Substantia nigra (tissue), 51 donors: ENCODE measurements at places on chromosomes 11 and 22.

DNA sequence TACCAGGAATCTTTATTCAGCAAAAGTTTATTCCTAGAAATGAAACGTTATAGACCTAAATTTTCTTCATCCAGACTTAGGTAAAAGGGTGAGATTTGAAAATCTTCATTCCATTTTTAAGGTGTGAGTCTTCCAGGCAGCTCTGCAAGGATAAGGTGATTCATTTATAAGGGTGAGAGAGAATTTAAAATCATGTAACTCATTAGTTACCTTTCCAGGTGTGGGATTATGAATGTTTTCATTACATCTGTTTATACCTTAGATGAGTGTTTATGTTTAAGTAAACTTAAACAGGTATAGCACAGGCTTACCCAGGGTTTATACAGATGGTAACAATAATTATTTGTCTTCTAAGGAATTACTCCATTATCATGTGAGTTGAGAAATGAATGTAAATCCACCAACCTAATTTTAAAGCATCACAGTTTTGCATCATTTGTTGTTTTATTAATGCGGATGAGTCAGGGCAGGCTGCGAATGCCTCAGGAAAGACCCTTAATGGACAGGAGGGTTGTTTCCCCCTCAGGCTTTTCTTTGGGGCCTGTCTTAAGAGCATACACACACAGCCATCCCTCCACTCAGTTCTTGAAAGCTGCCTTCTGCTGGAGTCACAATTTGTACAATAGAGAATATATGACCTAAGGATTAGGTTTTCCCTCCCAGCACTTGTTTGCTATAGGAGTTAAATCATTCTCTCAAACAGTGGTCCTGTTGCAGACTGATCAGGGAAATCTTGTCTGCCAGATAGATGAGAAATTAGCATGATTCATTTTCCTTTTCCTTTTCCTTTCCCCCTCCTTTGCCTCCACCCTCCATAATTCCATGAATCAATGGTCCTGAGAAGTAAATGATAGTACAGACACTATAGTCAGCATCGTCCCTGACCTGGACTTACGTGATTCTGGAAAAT lies 3.0 kb downstream of the PRSS23 start:
- no peak for DNase-seq

- no peak for DNase-seq
Measured at GRCh38 chr11:2588809-2589537, 110.8 kb downstream of the KCNQ1OT1 start.

DNA sequence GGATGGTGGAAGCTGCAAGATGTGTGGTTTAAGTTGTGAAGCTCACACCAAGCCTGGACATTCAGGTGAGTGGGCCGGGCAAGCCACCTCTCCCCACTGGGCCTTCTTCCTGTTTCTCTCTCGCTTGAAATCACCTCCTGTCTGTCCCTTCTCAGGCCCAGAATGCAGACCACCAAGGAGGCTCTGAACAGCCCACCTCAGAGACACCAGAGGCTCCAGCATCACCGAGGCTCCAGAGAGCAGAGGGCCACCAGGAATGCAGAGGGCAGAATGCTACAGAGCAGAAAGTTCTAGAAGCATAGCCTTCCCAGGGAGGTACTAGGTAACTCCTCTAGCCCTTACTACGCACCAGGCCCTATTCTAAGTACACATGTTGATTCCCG lies 14.8 kb upstream of the IL2RB start:
- DNase-seq, result no peak

GRCh38 chr22:37279331-37280181 lies 2.8 kb upstream of the CYTH4 start:
- no peak for DNase-seq

DNA sequence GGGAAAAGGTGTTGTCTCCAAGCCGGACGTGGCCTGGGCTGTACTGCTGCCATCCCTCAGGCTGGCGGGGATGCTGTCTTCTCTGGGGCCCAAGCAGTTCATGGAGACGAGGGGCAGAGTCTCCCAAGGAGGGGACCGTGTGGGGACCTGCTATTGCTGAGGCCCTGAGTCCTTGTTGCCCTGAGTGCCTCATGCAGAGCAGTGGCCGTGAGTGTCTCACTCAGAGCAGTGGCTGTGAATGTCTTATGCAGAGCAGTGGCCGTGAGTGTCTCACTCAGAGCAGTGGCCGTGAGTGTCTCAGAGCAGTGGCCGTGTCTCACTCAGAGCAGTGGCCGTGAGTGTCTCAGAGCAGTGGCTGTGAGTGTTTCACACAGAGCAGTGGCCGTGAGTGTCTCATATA lies 54.7 kb downstream of the GRAMD4 start:
- DNase-seq, result no peak

DNA sequence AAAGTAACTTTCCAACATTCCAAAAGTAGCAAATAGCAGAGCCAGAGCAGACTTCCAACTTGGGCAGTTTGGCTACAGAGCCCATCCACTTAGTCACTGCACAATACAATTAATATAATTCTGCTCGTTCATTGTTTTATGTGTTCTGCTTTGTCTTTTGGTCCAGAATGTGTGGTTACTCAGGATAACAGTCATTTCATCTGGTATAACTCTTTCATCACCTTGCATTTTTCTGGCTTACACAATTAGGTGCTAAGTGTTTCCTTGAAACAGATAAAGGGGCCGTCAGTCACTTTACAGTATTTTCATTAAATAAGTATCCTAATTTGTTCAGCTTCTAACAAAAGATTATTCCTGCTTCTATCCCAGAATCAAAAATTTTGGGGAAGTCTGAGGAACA lies 87.2 kb downstream of the LARGE2 start:
- DNase-seq, result no peak

GRCh38 chr11:69337211-69337721 lies 43.3 kb downstream of the MYEOV start:
- no peak for DNase-seq

DNA sequence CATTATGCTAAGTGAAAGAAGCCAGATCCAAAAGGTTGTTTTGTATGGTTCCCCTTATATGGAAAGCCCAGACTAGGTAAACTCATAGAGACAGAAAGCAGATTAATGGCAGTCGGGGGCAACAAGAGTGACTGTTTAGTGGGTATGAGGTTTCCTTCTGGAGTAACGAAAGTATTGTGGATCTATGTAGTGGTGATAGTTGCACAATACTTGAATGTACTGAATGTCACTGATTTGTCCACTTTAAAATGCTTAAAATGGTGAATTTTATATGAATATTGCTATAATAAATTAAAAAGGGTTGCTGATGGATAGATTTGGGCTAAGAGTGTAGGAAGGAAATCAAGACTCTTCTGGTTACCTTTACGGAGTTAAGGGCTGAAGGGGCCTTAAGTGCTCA lies 10.0 kb upstream of the SGSM1 start:
- no peak for DNase-seq

- DNase-seq, result no peak
Measured at GRCh38 chr22:26753125-26753862, 95.9 kb downstream of the MIAT start.

GRCh38 chr22:48572951-48573350 lies 1254.7 kb downstream of the BRD1 start:
- DNase-seq, result no peak

DNA sequence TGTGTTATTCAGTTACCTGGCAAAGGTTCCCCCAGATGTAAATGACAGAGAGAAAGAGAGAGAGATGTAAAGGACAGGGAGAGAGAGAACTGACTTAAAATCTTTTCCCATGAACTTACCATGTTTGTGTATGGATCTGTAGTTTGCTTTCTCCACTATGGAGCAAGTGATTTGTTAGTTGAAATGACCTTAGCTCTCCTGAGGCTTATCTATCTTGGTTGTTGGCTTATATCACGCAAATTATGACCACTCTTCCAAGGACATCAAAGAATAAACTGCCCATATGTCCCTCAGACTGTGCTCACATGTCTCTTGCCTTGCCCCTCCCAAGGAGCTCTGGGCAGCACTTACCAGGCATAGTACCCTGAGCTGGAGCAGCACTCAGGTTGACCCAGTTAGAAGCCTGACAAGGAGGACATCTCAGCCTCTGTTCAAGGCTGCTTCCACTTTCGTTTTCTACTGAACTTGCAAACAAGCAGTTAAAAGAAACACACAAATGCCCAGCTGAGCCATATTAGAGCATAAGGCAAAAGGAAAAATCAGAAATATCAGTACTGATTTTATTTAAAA lies 95.3 kb upstream of the RCN1 start:
- DNase-seq, result no peak

DNA sequence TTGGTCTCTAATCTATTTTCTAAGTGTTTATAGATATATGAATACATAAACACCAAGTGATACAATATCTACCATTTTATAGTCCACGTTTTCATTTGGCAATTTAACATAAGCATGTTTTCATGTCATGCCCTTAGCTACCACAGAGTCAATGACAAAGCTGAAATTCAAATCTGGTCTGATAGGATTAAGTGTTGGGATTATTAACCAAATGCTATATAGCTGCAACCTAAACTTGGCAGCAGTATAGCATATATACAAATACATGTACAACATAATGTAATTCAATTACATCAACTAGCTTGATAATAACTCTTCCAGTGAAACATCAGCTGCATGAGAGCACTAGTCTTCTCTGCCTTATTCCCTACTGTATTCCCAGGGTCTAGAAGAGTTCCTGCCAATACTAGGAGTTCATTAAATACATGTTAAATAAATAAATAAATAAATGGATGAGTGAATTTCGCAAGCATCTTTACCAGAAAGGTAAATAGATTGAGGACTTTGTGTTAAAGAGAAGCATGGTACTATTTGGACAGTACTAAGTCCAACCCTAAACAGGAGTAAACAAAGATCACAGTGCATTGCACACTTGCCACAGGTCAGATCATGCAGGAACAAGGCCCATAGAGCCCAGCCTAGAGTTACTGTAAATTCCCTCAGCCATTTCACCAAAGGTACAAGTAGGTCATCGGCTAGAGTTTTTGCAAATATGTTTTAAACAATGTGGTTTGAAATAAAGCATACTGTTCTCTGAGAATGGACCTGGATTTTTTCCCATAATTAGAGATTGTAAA lies 12.8 kb downstream of the SAA4 start:
- DNase-seq, result no peak

GRCh38 chr22:21865041-21865440 lies 2.4 kb downstream of the MAPK1 start:
- peak; percentile 1 for DNase-seq

GRCh38 chr11:131111775-131112174 lies 195.5 kb upstream of the SNX19 start:
- DNase-seq, result no peak

DNA sequence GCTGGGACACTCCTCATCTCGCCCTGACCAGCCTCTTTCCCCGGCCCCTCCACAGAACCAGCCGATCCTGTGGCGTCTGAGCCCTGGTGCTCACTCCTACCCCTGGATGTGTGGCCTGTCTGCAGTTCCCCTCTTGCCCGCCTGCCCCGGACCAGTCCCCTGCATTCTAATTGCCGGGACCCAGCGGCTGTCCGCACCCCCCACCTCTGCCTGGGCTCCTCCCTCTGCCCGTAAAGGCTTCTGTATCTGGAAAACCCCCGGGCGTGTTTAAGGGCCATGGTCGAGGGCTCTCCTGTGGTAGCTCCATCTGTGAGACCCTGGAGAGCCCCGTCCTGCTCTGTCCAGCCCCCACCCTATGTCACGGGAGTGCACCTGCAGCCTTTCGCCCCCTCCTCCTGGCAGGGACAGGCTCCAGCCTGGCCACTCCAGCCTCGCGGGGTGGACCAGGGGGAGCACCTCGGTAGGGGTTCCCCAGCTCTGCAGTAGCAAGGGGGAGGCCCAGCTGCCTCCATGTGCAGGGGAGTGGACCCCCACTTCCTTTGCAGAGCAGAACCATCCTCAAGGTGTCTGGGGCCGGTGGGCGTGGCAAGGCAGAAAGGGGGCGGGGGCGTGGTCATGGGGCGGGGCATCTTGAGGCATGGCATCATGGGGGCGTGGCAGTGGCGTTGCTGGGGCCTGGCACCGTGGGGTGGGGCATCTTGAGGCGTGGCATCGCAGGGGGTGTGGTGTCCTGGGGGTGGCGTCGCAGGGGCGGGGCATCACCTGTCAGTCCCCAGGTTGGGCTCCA lies 430.4 kb downstream of the TBC1D22A start:
- DNase-seq, result no peak

DNA sequence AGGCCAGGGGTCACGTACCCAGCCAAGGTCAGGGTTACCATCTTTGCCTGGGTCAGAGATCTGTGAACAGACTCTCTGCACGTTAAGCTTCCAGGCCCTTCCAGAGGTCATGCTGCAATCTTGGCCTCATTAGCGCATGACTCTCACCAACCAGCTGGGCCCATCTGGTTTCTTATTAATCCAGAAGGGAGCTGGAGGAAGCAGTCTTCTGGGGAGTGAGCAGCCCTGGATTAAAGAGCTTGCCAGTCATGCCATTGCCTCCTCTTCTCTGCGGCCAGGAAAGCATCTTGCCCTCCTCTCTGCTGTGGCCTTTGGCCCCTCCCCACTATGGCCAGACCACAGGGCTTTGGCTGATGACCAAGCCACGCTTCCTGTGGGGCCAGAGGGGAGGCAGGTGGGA lies 57.4 kb downstream of the CHST1 start:
- DNase-seq, result no peak

DNA sequence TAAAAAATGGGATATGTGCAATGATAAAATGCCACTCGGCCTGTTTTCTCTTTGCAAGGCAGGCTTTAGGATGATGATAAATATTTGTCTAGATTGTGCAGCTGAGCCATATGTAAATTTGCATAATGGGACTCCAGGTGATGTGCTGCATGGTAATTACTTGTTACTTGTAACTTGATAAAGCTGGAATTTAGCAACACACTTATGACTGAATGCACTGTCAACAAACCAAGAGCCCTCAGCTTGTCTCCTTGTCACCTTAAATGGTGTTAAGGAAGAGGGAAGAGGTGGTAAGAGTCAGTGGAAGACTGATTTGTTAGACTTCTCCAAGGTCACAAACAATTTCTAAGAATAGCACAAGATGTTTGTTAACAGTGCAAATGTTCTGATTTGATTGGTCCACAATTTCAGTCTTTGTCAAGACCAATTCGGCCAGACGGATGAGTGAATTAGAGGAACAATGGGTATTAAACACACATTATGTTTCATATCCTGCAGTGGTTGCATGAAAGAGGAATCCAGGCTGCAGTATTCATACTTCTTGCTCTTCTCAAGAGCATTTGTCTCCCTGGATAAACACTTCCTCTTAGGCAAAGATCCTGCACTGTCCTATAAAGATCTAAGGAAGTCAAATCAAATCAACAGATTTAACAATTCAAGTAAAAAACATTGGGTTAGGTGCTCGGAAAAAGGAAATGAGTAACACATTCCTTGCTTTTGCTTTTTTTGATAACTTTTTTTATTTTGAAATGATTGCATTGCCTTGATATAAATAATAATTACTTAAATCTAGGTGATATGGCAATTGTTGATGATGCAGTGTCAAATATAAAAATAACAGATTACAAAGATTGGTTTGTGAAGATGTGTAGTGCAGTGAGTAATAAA lies 448.3 kb upstream of the DDI1 start:
- no peak for DNase-seq

DNA sequence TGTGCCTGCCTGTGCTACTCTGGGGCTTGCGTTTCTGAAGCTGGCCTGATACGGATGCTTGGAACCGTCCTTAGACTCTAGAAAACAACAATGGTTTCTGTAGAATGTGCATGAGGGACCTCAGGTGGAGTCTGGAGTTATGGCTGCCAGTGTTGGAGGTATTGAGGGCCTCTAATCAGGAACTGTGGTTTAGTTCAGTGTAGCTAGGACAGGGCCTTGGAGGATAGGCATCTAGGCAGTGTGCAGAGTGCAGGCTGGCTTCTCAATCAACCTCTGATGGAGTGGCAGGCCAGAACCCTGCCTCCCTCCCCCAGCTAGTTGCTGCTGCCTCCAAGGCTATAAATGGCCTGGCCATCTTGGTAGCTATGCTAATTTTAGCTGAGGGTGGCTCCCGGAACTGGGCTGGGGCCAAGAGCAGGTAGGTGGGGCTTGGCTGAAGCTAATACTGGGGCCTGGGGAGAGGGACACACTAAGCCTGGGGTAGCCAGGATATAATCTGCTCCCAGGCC lies 4.0 kb downstream of the STIM1 start:
- no peak for DNase-seq

GRCh38 chr11:76194872-76195668 lies 11.2 kb downstream of the WNT11 start:
- DNase-seq, result no peak
